Epithelial cell of proximal tubule (primary cell): ENCODE measurements at places on chromosomes 5 and 9.

GRCh38 chr5:172659909-172660628 lies 19.0 kb downstream of the NEURL1B start:
- no peak for DNase-seq

DNA sequence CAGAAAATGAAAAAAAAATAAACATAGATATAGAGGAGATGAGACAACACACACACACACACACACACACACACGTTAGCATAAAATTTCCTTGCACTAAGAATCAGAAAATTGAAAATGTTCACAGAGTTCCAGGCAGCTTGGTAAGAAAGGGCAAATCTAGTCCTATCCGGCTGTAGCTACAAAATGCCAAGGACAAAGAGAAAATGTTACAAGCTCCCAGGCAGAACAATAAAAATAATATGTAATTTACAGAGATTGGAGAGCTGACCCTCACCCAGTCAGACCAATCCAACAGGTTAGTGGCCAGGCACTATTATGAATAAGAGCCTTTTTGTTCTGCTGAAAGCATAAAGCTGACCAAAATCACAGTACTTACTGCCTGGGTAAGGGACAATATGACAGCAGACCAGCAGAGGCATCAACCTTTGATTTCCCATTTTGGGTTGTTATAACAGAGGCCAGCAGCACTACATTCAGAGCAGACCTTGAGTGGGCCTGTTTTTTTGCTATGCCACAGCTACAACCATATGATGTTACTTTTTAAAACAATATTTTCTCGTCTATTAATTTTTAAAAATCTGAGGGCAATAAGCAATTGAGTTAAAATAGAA lies 892.6 kb downstream of the TAF11L14 start:
- no peak for DNase-seq

GRCh38 chr9:68825762-68826472 lies 120.9 kb downstream of the PIP5K1B start:
- DNase-seq: no peak

DNA sequence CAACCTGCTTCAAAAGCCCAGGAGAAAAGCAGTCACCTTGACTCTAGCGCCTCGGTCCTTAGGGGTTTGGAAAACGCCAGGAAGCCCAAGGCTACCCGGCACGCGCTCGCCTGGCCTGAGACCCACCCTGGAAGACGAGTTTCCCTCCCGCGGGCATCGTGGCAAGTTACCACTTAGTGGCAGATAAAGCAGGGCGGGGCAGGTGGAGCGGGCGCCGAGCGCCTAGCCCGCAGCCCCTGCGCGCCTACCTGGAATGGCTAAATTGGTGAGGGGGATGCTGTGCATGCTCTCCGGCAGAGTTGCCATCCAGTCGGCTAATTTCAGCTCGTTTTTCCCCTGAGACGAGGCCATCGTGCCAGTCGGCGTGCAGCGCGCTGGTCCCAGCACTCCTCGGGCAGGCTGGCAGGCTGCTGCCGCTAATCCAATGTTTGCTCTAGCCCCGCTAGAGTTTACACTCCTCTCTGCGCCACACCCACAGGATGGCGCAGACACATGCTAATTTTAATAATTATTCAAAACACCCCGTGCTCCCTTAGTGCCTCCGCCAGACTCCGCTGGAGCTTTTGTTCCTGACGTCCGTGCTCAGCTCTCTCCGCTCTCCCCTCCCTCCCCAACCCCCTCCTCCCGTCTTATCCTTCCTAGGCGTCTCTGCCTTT lies at the start of gene PLCXD3:
Gene PLCXD3 (minus strand): TSS at position 426 of the 656 bp plus-strand sequence. CDS start 75 bp downstream, at position 351.
- DNase-seq: no peak

- no peak for DNase-seq
Measured at GRCh38 chr9:132381966-132382541, 24.6 kb downstream of the TTF1 start.

GRCh38 chr5:34632807-34633422 lies 23.2 kb upstream of the RAI14 start:
- no peak for DNase-seq

GRCh38 chr9:88303721-88304451 lies 84.4 kb upstream of the SPIN1 start:
- DNase-seq: no peak

GRCh38 chr5:33310451-33310850 lies 130.3 kb upstream of the TARS1 start:
- DNase-seq: no peak

- no peak for DNase-seq
Measured at GRCh38 chr5:9499498-9499876, 46.4 kb downstream of the SEMA5A start.

- DNase-seq: no peak
Measured at GRCh38 chr5:60232036-60232795, 338.7 kb upstream of the PDE4D start.
